ENCODE measurements at places on chromosomes 5 and 9.

DNA sequence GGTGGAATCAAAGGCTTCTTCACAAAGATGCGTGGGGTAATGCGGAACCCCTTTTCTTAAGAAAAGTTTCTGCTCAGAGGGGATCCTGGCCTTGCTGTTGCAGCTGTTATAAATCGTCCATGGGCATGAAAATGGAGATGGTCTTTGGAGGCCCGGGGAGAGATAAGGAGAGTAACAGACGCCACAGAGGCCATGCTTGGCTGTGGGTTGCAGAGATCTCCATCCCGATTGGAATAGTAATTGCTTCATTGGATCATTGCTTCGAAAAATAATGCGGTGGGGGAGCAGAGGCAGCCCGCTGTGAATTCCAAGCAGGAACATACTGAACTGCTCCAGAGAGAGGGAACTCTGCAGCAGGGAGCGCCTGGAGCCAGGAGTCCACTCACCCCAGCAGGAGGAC is 55.5 kb downstream of the C5orf15 start:
- no peak for DNase-seq

GRCh38 chr9:136664000-136664915 is 1.5 kb downstream of the EGFL7 start:
- DNase-seq: no peak

GRCh38 chr5:14492331-14492964 is 89.1 kb upstream of the OTULINL start:
- DNase-seq: no peak

GRCh38 chr9:83906144-83906543 is 15.1 kb downstream of the KIF27 start:
- no peak for DNase-seq

GRCh38 chr5:98770209-98770910 is 3.1 kb upstream of the RGMB start:
- no peak for DNase-seq

- no peak for DNase-seq
These were observed 98.6 kb downstream of the OSTF1 start for GRCh38 chr9:75186767-75187380.

- DNase-seq: no peak
These were observed 14.4 kb upstream of the SLC22A4 start for GRCh38 chr5:132279801-132280200.

DNA sequence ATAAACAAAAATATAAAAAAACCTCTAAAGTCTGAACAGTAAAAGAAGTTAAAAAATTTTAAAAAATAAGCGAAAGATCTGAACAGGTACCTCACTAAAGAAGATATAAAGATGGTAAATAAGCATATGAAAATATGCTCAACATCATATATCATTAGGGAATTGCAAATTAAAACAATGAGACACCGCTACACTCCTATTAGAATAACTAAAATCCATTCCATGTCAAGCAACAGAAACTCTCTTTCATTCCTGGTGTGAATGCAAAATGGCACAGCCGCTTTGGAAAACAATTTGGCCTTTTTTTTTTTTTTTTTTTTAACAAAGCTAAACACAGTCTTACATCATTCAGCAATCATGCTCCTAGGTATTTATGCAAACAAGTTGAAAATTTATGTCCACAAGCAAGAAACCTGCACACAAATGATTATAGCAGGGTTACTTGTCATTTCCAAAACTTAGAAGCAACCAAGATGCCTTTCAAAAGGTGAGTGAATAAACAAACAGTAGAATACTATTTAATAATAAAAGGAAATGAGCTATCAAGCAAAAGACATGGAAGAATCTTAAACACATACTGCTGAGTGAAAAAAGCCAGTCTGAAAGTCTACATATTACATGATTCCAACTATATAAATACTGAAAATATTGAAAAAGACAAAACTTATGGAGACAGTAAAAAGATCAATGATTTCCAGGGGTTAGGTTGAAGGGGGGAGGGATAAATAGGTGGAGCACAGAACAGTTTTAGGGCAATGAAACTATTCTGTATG is 22.1 kb downstream of the ANXA1 start:
- no peak for DNase-seq

DNA sequence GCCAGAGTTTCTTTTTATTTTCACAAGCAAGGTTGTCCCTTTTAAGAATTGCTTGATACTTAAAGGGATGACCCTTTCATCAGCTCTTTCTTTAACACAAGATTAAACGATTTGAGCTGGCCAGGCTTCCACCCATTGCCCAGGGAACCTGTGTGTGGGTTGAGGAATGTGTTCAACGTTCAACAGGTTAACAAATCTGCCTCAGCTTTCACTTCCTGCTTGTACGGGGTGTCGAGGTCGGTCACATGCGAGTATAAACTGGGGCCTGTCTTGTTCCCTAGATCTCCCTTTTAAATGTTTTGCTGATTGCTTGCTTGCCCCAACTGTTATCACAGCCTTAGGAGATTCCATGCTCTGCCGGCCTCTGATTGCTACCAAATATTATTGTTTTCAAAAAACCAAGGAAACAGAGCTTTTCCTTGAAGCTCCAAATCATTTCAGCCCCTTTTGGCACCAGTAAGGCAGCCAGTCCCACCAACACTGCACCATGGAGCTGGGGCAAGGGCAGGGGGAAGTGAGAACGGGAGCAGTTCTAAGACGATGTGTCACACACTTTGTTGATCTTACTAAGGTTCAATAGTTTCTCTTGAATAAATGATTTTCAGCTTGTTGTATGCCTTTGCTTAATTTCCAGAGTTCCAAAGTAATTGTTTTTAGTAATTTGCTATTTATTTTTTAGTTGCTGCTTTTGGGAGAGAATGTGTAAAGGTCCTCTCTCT is 10.7 kb upstream of the CLK4 start:
- no peak for DNase-seq

- DNase-seq: no peak
These were observed 14.5 kb downstream of the APTX start for GRCh38 chr9:32986971-32987370.

DNA sequence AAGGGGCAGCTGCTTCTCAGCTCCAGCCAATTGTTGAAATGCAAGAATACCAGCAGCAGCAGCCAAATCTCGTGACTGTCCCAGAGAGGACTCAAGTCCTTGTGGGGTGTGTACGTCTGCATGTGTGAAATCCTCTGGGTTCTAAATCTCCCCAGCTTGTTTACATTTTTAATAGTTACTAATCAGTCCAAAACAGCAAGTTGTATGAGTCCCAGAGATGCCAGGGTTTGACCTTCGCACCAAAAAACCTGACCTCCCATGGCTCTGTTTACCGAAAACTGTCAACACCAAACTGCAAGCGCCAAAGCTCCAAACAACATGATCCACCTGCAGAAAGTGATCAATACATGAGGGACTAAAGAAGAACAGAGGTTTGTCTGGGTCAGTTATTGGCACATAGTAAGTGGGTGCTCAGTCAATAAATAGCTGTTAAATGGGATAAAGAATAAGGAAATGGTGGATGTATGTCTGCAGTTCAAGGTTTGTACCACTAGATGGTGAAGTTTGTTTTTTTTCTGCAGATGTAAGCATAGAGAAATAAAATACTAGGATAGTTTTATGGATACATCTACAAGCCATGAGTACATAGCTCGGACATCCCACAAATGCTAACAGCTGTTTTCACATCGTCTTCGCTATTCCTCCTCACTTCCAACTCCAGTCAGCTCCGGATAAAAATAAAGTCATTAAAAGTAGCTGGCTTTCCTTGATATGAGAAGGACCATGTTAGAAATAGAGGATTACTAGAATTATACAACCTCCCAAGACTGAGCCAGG is 85.3 kb upstream of the ADRB2 start:
- DNase-seq: peak; percentile 10

DNA sequence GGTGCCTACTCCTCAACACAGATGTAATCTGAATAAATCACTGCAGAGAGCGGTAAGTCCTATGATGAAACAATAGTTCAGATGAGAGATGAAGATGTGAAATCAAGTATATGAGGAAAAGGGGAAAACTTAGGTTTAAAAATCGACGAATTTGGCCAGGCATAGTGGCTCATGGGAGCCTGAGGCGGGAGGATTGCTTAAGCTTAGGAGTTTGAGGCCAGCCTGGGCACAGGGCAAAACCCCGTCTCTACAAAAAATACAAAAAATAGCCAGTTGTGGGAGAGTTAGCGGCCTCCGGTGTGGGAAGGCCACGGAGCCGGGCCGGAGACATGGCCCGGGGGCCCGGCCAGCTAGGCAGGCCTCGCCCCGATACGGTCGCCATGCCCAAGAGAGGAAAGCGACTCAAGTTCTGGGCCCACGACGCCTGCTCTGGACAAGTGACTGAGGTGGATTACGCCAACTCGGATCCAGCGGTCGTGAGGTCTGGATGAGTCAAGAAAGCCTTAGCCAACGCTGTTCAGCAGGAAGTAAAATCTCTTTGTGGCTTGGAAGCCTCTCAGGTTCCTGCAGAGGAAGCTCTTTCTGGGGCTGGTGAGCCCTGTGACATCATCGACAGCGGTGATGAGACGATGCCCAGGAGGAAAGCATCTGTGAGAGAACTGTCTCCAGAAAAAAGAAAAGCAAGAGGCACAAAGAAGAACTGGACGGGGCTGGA is 62.8 kb upstream of the SUB1 start:
- no peak for DNase-seq

GRCh38 chr5:37034955-37035354 is 158.4 kb downstream of the NIPBL start:
- DNase-seq: no peak

- DNase-seq: no peak
These were observed 69.7 kb downstream of the ZNF618 start for GRCh38 chr9:113945784-113946183.

GRCh38 chr5:131280417-131280816 is 16.6 kb downstream of the CDC42SE2 start:
- DNase-seq: no peak

Measured in SK-N-MC (cell line).